ENCODE measurements at places on chromosomes 5 and 9. TPM values are rescaled to one million over a fixed set of nuclear protein-coding genes. Genes with fewer than 3 reads are reported as not detected.

DNA sequence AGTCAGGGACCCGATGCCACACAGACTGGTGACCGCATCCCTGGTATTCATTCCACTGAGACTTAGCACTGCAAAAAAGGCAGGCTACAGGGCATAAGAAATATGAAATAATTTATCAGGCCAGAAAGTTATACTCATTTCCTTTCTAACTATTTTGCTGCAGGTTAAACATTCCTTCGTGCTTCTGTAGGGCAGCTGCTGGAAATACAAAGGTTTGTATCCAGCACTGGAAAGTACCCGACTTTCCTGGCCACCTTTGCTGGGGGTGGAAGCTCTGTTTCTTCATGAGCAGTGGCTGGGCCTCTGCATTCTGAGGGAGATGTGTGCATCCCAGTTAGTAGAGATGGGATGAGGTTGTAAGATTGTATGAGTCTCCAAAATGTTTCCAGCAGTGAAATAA lies 478.6 kb upstream of the WWC1 start:
- H3K27ac ChIP-seq, result no peak overlapping the region
- no peak overlapping the region for H3K4me3 ChIP-seq
- H3K36me3 ChIP-seq, result no peaks in the 10 kb centered on the region
- H3K4me1 ChIP-seq, result peaks cover 23% of the 10 kb centered on the region
- DNase-seq, result no peak
- H3K27me3 ChIP-seq, result no peaks in the 10 kb centered on the region

DNA sequence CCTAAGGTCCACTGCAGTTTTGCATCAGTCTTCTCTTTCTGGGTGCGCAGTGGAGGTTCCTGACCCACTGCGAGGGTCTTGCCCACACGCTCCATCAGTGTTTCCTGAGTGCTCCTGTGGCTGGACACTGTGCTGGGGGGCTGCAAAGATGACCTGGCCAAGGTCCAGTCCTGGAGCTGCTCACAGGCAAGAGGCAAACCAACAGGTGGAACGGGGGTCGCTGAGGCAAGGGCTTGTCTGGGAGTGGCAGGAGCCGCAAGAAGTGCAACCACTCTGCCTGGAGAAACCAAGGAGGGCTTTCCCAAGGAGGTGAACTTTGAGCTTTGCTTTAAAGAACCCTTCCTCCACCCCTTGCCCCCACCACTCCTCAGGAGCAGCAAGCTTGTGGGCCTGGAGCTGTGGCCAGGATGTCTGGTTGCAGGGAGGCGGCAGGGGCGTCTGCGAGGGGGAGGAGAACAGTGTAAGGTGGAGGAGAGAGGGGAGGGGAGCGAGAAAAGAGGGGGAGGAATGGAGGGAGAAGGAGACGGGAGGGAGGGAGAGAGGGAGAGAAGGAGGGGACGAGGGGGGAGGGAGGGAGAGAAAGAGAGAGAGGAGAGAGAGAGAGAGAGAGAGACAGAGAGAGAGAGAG lies 444 bp upstream of the CPLX2 start:
- peaks cover 8% of the 10 kb centered on the region for H3K4me1 ChIP-seq
- H3K4me3 ChIP-seq, result no peak overlapping the region
- H3K27me3 ChIP-seq, result peaks cover 87% of the 10 kb centered on the region
- no peaks in the 10 kb centered on the region for H3K36me3 ChIP-seq

DNA sequence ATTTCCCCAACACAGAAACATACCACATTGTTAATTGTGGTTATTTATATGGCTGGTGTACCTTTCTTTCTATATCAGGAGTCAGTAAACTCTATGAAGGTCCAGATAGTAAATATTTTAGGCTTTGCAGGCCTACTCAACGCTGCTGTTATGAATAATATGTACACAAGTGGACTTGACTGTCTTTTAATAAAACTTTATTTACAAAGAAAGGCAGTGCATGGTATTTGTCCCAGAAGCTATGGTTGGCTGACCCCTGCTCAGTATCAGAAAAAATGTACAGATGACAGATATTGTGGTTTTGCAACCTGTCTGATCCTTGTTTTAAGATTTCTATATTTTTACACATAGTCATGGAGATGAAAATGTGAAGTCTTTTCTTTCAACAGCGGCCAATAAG lies 5.7 kb downstream of the MTRR start:
- H3K27ac ChIP-seq, result no peak overlapping the region
- DNase-seq, result no peak

DNA sequence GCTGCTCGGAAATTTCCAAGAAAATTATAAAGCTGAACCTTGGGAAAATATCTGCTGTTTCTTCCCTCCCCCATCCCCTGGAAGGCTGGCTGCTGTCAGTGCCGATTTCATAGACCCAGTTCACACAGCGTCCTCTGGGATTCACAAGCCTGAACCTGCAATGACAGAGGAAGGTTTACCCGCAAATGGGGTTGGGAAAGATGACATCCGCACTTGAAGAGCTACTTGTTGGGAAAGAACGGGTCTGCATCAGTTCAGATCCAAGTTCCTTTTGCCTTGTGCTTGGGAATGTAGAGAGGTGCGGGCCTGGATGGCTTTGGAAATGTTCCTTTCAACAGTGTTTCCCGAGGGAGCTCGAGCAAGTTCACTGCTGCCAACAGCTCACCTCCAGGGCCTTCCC lies 13.9 kb downstream of the PCDH12 start:
- no peak for DNase-seq
- H3K36me3 ChIP-seq, result no peaks in the 10 kb centered on the region
- no peak overlapping the region for H3K27ac ChIP-seq
- H3K27me3 ChIP-seq, result no peaks in the 10 kb centered on the region
- H3K4me1 ChIP-seq, result no peaks in the 10 kb centered on the region
- H3K4me3 ChIP-seq, result no peak overlapping the region

GRCh38 chr9:14935964-14936363 lies 25.7 kb upstream of the FREM1 start:
- H3K27me3 ChIP-seq, result no peaks in the 10 kb centered on the region
- DNase-seq, result no peak
- H3K4me3 ChIP-seq, result no peak overlapping the region
- H3K27ac ChIP-seq, result no peak overlapping the region
- no peaks in the 10 kb centered on the region for H3K4me1 ChIP-seq

- no peaks in the 10 kb centered on the region for H3K4me1 ChIP-seq
- H3K27me3 ChIP-seq, result no peaks in the 10 kb centered on the region
- no peak overlapping the region for H3K4me3 ChIP-seq
- no peak overlapping the region for H3K27ac ChIP-seq
- no peak for DNase-seq
Measured at GRCh38 chr5:75659791-75660450, 48.7 kb downstream of the ANKDD1B start.

DNA sequence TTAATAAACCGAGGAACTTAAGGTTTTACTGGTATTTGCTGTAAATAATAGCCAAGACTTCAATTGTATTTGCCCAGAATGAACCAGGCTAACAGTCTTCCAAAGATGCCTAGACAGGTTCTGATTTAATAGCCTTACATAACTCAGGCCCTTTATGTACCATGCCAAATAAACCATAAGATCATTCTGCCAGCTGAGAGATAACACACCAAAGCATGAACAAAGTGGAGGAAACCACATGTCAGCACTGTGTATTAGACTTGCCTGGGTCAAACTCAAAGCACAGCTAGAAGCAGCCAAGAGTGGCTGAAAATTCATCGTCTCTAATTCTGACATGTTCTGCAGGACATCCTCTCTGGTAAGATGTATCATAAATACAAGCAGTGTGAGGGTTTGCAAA lies 319.3 kb upstream of the ZNF608 start:
- no peaks in the 10 kb centered on the region for H3K36me3 ChIP-seq
- H3K4me1 ChIP-seq, result no peaks in the 10 kb centered on the region
- no peaks in the 10 kb centered on the region for H3K27me3 ChIP-seq
- no peak for DNase-seq
- no peak overlapping the region for H3K4me3 ChIP-seq

DNA sequence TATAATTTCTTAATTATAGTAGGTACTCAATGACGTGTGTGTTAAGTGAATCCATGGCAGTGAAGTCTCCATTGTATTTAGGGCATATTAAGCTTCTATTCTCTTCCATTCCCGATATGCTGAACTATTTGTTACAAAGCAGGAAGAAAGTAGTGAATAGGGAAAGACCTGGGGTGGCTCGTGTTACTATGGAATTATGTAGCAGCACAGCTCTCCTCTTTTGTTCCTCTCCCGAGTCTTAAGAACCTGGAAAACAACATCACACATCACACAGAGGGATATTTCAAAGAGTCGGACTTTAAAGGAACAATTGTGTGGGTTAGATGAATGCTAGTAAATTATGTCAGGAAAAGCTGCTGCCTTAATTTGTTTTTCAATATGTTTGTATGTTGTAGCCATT lies 131.8 kb downstream of the PCSK5 start:
- H3K27ac ChIP-seq, result no peak overlapping the region
- H3K4me3 ChIP-seq, result no peak overlapping the region
- H3K27me3 ChIP-seq, result no peaks in the 10 kb centered on the region
- H3K36me3 ChIP-seq, result peaks cover 10% of the 10 kb centered on the region
- H3K4me1 ChIP-seq, result no peaks in the 10 kb centered on the region
- DNase-seq, result no peak

DNA sequence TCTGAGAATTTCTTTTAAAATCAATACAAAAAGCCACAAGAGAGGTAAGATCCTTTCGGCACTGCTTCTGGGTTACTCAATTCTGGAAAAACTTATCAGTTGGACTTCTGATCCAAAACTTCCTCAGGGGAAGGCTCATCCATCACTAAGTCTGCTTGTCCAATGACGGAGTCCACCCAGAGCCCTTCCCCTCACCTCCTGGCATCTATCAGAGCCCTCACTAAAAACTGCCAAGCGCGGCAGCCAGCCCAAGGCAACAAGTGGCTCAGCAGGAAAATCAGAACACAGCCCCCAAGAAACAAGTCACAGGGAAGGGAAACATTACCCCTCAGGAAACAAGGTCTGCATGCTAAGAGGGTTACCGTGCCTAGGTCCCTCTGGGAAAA lies 869 bp upstream of the ESM1 start:
- H3K36me3 ChIP-seq, result no peaks in the 10 kb centered on the region
- no peaks in the 10 kb centered on the region for H3K4me1 ChIP-seq
- no peak overlapping the region for H3K27ac ChIP-seq
- H3K4me3 ChIP-seq, result no peak overlapping the region

DNA sequence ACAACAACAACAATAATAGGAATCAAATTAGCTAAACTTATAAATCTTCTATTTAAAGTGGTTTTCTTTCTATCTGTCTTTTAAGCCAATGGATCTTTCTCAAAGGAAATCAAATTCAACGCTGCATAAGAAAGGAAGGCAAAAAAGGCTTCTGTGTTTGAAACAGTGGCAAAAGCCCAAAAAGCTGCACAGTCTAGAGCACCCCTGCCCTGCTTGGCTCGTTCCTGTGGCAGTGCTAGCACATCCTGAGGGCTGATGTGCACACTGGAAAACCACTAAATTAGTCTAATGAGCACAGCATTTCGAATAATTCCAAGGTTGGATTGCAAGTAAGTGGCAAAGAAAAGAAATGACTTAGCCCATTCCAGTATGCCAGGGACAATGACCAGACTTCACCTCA lies 80.7 kb downstream of the AP3B1 start:
- no peak overlapping the region for H3K4me3 ChIP-seq
- H3K27me3 ChIP-seq, result no peaks in the 10 kb centered on the region
- H3K36me3 ChIP-seq, result peaks cover 11% of the 10 kb centered on the region
- peaks cover 25% of the 10 kb centered on the region for H3K4me1 ChIP-seq
- no peak overlapping the region for H3K27ac ChIP-seq

The TCF7 gene
- 16.8 TPM for total RNA-seq

The SLC9A3 gene
- total RNA-seq, result 1.1 TPM

The MYOT gene
- not detected for total RNA-seq

The NTRK2 gene
- 1.5 TPM for total RNA-seq

The NSD1 gene
- total RNA-seq, result 61.4 TPM

The BHMT gene
- total RNA-seq, result not detected

The PCDH1 gene
- total RNA-seq, result 146 TPM

The TAF1L gene
- total RNA-seq, result not detected

The ORM2 gene
- not detected for total RNA-seq

All from Calu3 (cell line).